ENCODE measurements at places on chromosomes 4 and X.

DNA sequence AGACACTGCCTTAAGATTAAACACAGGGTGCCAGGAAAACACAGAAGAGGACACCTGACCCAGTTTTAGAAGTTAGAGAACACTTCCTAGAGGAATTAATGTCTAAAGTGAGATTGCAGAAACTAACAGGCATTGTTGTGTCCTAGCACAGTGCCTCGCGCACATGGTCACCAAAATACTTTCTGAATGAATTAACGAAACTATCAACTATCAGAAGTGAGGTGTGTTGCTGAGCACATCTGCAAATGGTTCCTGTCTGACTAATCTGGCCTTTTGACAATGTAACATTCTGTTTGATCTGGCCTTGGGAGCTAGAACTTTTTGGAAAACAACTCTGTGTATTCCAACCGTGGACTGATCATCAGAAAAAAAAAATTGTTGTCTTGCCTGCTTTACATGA lies 556.8 kb upstream of the LCORL start:
- no peak for DNase-seq

- DNase-seq, result no peak
Measured at GRCh38 chrX:119935215-119935874, 8.2 kb downstream of the NKAP start.

- DNase-seq, result no peak
Measured at GRCh38 chr4:89146196-89146595, 34.9 kb downstream of the TIGD2 start.

- peak; percentile 85 for DNase-seq
Measured at GRCh38 chr4:108030332-108030731, 40.6 kb downstream of the HADH start.

GRCh38 chr4:21134994-21135393 lies 434.7 kb downstream of the PACRGL start:
- peak; percentile 38 for DNase-seq

- DNase-seq, result no peak
Measured at GRCh38 chrX:103530545-103530944, 11.3 kb upstream of the RAB40A start.

DNA sequence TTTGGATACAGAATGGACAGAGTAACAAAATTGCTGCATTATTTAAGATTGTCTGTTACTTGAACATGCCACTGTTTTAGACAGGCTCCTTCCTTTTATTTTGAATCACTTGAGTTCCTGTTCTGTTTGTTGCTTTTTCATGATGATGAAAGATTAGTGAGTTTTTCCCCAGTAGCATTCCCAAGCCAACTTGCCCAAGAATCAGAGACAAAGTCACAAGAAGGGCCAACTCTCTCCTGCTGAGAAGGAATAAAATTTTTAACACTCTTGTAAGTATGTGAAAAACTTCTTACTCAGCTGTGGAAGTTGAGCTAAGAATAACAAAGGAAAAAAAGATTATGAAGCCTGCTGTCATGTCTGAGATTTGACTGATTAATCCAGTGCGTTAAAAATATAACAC lies 104.2 kb downstream of the KLHL8 start:
- DNase-seq, result no peak

DNA sequence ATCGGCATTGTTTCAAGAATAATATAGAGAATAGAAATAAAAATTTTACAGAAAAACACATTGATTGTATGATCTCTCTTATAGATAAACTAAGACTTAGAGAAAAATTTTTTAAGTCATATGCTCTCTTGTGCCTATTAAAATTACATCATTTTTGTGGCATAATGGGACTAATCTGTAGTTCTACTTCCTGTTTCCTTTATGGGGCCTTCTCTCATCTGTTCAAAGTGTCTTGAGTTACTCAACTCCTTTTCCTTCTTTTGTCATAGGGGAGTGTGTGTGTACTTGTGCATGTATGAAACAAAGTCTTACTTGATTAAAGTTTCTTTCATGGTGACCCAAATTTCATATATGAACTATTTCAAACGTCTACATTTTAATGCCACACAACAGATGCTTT lies 1448.9 kb upstream of the TENM3 start:
- peak; percentile 80 for DNase-seq

DNA sequence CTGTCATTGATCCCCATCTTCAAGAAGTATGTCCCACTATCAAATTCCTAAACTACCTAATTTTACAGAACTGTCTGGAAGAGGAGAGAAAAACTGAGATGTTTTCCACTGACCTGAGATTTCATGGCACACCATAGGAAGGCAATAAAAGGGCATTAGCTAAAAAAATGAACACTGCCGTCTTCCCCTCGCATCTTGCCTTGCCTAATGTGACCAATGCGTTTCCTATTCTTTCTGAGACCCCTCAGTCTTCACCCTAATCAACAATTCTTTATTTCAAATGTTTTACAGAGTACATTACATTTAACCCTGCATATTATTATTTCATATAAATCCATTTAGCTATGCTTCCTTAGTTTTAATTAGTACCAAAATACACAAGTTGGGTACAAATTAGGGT lies 43.6 kb downstream of the ZNF827 start:
- DNase-seq, result no peak

DNA sequence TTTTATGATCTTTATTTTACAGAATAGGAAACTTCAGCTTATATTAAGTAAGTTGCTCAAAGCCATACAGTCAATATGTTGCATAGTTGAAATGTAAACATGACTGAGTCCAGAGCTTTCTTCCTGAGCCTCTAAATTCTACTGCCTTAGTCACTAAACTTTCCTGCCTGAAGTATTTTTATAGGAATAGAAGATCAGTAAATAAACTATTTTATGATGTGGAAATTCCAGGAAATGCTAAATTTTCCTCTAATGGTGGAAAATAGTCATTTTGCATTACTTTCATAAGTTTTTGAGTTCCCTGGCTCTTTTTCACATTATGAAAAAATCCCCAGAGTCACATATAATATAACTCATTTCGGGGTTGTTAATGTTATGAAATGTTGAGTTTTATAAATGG lies 182.8 kb downstream of the BANK1 start:
- no peak for DNase-seq

DNA sequence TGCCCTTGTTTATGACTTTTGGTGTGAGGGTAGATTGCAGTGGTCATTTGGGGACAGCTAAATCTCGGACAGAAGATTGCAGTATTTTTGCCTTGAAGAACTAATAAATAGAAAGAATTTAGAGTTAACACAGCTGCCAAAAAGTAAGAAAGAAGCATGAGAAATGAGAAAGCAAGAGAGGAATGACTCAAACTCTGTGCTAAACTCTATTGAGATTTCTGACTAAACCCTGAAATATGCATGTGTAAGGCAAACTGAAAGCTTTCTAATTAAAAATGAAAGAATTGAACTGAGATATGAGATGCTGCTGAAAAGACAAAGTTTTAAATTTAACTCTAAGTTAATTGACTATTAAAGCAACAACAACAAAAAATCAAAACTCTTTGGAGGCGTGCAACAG lies 791.3 kb downstream of the RAB28 start:
- DNase-seq, result no peak

DNA sequence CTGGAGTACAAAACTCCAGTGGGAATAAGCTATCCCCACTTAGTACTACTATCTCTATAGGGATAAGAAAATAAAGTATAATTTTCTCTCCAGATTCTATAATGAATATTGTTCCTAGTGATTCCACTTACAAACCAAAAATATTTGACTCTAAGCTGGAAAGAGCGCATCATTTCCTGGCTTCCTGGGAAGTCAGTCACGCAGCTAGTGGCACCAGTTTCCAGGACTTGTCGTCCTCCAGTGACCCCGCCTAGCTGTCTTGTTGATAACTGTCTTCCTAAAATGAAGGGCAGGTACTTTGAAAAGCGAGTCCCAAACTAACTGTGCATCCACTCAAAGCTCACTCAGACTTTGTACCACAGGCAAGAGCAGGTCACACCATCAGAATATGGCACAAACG lies 39.3 kb downstream of the LNX1 start:
- DNase-seq, result no peak

GRCh38 chr4:120895554-120895953 lies 27.0 kb downstream of the PRDM5 start:
- DNase-seq, result no peak

- no peak for DNase-seq
Measured at GRCh38 chr4:3202836-3203820, 45.8 kb upstream of the MSANTD1 start.

- no peak for DNase-seq
Measured at GRCh38 chr4:4666187-4666586, 124.3 kb upstream of the STX18 start.

DNA sequence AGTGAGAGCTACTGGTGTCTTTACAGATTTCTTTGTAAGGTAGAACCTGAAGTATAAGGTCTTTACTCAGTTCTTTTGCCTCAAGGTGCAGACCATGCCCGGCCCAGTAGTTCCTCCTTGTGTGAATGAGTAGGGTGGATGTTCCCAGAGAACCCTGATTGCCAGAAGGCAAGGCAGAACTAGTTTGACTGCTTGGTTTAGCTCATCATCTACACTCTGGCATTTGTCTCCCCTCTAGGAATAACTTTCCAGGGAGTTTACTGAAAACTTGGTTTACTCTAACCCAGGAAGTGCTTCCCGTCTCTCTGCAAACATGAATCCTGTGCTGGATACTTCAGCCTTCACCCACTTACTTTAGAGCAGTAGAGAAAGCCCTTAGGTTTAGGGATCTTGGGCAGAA lies 29.1 kb downstream of the MCUB start:
- DNase-seq, result no peak

DNA sequence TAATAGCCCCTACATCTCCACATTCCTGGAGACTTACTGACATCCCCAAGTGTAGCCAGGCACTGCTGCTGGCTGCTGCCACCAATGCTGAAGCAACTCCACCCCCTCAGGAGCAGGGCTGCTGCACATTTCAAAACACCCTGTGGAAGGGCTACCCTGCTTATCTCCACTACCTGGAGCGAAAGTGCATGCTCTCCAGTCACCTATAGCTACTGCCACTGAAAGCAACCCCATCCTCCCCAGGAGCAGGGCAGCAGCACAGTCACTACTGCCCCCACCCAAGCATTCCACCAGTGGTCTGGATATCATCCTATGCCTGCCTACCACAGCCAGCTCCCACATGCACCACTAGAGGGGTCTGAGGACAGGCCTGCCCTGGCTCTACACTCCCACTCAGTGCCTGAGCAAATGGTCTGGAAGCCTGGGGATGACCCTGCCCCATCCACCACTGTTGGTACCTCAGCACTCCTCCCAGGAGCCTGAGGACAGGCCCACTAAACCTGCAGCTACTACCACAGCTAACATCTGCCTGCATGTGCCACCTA lies 55.3 kb downstream of the MANBA start:
- DNase-seq, result no peak

- peak; percentile 94 for DNase-seq
Measured at GRCh38 chr4:40992472-40993295, 221.7 kb downstream of the APBB2 start.

GRCh38 chr4:147003956-147004809 lies 58.5 kb upstream of the TTC29 start:
- DNase-seq, result no peak

DNA sequence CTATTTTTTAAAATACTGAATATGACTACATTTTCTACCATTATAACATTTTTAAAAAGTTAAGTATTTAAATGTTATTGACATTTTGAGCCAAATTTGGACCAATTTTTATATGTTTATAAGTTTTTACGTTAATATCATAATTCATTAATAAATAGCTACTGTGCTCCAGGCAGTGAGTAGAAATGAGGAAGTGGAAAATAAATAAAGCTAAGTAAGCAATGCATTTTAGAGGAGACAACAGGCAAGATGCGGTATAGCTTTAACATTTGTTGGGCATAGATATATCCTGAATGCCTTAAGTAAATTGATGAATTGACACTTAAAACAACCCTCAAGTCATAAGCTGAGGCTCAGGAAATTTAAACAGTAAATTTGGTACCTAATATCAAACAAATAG lies 474.8 kb downstream of the PCDH10 start:
- peak; percentile 13 for DNase-seq

- peak; percentile 57 for DNase-seq
Measured at GRCh38 chrX:108312957-108313356, 125.3 kb downstream of the COL4A6 start.

DNA sequence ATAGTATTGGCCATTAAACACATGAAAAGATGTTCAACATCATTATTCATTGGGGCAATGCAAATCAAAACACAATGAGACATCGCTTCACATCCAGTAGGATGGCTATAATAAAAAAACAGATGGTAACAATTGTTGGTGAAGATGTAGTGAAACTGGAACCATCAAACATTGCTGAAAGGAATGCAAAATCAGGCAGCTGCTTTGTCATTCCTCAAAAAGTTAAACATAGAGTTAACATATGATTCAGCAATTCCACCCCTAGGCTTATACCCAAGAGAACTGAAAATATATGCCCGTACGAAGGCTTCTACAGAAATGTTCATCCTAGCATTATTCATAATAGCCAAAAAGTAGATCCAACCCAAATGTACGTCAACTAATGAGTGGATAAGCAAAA lies 144.0 kb upstream of the NAP1L5 start:
- no peak for DNase-seq

DNA sequence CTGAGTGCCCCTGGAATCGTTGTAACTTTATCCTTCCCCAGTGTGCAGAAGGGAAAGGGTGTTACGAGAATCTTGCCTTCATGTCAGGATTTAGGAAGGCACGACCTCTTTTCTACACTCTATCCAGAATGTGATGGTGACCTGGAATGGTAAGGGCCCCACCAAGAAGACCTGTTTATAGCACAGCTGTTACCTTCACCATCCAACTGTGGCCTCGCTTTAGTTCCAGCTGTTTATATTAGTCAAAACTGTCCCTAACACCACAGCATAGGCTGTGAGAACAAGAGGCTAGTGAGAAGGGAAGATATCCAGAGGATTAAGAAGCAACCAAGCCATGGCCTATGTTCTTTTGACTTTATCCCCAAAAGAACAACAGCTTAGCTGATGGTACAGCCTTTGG lies 28.0 kb downstream of the ARX start:
- no peak for DNase-seq

GRCh38 chr4:869776-870175 lies 43.8 kb upstream of the CPLX1 start:
- no peak for DNase-seq

DNA sequence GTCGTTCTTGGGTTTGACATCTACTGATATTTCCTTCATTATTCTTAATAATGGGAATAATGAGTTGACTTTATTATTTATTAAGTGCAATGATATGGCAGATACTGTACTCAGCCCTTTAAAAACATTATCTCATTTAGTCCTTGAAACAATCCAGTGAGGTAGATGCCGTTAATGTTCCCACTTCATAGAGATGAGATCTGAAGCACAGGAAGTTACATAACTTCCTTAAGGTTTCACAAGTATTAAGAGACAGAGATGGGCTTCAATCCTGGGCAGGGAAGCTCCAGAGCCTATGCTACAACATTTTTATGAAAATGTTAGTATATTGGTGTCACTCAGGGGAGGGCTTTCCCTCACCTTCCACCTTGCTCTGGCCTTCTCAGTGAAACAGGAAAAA lies 9.7 kb upstream of the KLHL13 start:
- DNase-seq, result peak; percentile 38

- peak; percentile 0 for DNase-seq
Measured at GRCh38 chrX:5916945-5917344, 311.7 kb downstream of the NLGN4X start.

DNA sequence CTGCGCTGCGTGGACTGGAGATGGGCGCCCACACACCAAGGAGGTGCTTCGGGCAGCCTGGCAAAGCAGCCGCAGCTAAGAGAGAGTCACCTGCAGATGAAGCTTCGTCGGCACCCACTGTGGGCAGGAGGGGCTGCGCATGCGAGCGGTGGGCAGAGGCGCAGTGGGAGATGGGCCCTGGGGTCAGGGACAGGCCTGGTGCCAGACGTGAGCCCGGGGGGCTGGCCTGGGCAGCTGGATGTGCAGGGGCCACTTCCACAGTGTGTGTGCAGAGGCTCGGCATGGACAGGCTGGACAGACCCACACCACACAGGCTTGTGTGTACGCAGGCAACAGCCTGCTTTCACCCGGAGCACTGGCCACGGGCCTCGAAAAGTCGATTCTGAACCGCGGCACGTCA lies 18.6 kb downstream of the CTBP1 start:
- DNase-seq, result no peak
